ENCODE measurements at places on chromosomes 6 and 20.

- DNase-seq: no peak
Measured at GRCh38 chr6:21994821-21995220, 302.0 kb downstream of the PRL start.

DNA sequence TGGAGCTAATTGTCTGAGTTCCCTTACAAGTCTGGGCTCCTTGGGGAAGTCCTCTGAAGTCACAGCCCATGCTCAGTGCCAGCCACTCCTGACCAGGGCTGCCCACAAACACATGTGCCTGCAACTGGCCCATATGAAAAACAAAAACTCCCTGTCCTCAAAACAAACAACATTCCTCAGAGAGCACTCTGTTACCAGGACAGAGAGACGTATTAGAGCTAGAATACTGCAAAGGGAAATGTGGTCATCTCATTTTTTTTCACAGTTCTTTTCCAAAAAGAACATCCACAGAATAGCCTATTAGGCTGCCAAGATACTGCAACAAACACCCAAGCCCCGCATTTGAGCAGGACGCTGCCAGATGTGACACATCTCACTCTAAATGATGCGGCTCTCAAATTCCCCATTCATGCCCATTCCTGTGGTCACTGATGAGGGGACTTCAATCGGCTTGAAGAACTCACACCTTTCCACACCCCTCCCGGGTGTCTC is 71.1 kb downstream of the SLC22A23 start:
- DNase-seq: no peak

DNA sequence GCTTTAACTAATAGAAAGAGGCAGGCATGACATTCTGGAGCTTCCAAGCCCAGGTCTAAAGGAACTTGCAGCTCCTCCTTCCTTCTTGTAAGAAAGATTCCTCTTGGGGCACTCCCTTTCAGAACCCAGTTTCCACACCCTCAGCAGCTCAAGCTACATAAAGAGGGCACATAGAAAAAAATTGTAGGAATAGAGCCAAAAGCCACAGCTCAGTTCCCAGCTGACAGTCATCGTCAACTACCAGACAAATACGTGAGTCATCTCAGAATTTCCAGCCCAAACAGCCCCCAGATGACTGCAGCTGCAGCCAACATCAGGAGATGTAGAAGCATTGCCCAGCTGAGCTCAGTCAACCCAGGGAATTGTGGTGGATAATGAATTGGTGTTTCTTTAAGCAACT is 349.8 kb upstream of the ARID1B start:
- DNase-seq: no peak

- peak; percentile 45 for DNase-seq
Measured at GRCh38 chr6:55046869-55047422, 127.4 kb upstream of the HCRTR2 start.

- DNase-seq: no peak
Measured at GRCh38 chr6:127776320-127776719, 124.5 kb downstream of the THEMIS start.

- no peak for DNase-seq
Measured at GRCh38 chr6:82651845-82652335, 288.3 kb downstream of the TPBG start.

DNA sequence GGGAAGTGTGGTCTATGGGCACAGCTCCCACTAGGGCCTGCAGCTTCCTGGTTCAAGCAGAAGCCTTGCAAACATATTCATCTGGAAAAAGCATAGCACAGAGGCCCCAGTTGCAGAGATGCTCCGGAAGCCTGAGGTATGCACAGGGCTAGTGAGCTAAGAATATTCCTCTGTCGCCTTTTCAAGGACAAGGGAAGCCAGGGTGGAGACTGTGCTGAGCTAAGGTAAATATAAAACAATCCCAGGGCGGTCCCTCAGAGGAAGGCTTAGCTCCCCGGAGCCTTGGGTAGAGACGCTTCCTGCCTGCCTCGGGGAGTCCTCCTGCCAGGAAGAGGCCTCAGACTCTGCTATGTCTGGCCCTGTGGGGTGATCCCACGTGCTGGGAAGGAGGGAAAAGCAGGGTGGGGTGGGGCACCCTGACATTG is 134.8 kb upstream of the FOXA2 start:
- DNase-seq: no peak

DNA sequence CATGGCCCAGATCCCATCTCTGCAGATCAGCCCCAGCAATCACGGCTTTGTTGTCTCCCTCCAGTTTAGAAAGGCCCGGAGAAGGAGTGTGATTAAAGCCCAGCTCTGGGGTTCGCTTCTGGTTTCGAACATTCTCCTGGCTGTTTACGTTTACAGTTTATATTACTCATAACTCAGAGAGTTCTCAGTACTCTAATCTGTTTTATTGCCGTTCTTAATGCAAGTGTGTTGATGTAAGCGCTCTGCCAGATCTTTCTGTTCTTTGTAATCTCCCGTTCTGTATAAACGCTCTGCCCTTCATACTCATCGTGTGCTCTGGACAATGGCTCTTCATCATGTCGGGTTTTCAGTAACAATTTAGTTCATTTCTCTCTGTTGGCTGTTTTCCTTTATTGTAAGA is 118.0 kb upstream of the PRND start:
- no peak for DNase-seq

DNA sequence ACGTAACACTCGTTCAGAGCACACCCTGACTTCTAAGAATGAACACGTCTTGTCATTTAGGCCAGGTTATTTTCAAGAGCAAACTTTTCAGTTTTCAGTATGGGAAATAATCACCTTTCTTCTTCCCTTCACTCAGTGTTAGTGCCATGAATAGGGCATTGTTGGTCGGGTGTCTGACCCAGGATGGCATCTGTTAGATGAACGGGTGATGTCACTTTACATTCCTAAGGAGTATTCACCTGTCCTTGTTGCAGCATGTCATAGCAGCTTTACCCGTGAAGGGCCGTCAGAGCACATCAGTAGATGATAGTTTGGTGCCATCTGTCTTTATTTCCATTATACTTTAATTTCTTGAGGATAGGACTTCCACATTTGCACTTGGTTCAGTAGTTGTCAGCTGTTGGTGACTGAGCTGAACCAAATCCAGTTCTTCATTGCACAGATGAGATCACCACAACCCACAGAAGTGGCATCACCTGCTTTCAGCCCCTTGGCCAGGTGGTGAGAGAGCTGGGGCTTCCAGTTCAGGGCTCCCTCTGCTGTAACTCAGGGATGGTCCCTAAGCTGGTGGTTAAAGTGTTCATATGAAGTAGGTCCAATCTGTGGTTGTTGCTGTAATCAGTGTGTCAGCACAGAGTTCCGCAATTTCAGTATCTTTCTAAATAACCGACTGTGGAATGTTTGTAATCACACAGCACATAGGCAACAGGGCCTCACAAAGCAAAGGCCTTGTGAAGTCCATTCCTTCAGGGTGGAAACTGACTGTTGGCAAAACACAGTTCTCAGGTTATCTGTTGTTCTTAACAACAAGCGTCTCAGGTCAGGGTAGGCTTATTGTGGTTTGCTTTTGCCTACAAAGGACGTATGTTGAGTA is 68.2 kb downstream of the FAM120B start:
- DNase-seq: no peak

- no peak for DNase-seq
Measured at GRCh38 chr6:31040801-31041200, 30.5 kb downstream of the MUC22 start.

DNA sequence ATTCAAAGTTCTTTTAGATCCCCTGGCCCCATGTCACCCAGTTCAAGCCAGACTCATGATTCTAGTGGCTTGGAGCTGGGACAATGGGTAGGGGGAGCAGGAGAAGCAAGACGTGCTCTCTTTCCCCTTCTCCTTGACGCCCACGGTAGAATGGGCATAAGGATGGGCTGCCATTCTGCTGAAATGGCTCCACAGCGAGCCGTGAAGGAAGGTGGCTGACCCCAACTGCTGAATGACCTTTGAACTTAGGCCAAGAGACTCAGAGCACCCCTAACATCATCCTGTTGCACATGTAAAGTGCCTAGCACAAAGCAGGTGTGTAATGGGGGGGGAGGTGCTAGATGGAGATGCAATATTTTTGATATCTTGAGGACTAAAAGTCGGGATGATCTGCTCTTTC is 15.8 kb upstream of the PTPN1 start:
- no peak for DNase-seq

GRCh38 chr6:106626485-106626884 is 2.8 kb downstream of the RTN4IP1 start:
- no peak for DNase-seq

DNA sequence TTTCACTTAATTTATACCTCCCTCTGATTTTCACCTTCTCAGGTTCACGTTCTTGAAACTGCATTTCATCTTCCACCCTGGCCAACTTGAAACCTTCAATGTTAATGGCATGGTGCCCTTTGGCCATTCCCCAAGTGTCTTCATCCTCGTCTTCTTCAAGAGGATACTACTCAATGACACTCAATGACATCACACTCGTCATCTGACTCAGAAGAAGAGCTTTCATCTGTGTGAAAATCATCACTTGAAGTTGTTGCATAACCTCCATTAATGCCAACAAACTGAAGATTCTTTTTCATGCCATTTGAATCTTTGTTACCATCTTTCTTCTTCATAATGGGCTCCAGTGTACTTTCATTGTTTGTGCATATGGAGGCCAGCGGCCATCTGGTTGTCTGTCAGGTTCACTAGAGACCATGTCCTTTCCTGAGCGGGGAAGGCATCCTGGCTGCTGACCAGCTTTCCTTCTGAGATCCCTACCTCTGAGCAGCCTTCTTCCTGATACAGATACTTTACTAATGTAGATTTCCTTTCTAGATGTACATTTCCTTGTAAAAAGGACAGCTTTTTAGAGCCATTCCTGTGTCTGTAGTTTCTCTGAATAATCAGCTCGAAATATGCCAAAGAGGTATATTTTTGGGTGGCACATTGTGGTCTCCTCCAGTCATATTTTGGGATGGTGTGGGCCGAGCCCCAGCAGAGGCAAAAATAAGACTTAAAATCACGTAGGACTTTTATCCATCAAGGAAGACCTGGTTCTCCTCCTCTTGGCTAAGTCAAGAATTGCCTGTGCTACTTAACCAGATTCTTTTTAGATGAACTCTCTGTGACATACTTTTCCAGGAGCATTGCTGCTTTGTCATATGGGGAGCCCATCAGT is 21.3 kb downstream of the TRMT6 start:
- no peak for DNase-seq

DNA sequence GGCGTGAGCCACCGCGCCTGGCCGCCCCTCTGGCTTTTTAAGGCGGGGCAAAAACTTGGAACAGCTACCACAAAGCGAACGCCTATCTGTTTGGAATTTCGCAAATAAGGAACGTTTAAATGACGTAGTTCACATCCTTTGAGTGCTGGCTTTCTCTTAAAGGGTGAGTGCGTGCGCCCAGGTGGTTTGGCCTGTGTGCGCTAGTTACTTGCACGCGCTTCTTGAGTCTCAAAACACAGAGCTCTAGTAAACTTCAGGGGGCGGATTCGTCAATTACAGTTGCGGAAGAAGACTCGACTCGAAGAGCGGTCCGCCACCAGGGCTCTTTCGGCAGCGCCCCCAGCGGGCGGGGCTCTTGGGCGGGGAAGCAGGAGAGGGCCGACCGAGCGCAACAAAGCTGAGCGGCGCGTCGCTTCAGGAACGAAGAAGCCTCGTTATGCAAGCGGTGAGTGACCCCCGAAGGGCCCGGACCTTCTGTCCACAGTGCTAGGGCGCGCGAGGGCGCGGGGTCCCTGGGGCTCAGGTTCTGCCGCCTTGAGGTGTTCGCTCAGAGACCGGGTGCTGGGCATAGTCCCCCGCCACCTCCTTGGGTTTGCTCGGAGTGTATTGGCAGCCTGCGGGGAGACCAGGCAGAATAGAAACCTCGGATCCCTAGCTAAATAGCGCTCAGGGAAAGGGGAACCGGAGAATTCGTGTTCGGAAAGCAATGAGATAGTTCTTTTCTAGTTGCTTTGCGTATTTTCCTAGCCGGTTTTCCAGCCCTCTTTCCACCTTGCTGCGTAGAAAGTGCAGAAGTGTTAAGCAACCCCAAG is at the start of gene SYCP2L:
TSS of gene SYCP2L (plus strand) at position 362 of the 812 bp plus-strand sequence. CDS start at position 437, 75 bp downstream.
- no peak for DNase-seq

DNA sequence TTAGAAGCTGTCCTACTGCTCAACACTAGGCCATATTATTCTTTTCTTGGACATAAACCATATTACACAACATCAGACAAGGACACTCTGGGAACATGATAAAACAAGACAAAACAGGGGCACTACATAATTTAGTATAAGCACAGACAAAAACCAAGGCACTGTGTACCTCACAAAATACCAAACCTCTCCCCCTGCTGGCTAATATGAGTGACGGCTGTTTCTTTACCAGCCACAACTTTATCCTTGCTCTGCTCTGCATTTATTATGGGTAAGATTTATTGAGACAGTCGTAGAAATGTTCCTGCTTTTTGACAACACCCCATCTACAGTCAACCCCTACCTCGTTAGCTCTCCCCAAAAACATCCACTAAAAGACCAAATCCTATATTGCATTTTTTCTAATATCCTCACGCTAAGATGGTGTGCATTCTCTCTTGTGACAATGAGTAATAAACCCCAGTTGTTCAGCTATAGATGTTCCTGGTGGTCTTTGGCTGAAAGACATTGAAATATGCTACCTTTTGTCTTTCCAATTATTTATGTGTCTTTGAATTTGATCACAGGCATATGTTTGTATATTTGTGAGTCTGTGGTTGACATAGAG is 23.8 kb upstream of the POLR1H start:
- DNase-seq: no peak

DNA sequence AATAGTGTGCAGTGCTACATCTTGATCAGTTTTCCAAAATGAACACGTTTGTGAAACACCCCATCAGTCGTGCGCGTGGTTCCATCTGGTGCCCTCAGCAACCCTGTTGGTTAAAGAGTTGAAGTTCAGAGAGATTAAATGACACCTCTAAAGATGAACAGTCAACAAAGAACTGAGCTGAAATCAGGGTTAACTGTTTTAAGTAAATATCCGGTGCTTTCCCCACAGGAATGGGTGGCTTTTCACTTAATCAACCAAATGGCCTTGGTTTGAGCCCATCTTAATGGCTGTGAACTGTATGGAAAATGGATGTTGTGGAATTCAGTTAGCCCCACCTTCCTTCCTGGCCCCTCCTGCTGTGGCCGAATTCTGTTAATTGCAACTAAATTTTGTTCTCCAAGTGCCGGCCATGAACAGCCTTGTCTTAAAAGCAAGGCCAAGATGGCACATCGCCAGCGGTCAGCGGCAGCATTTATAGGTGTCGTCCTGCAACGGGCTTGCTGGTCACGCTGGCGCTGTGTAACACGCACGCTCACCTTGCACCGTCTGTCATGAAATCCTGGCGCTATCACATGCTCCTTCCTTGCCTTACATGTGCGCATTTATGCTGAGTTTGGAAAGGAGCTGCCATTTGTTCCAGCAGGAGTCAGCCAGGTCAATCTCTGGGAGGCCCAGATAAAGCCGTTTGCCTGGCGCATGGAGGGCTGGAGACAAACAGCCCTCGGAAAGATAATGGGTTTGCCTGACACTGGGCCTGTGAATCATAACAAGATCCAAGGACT is 164.5 kb downstream of the ERMARD start:
- no peak for DNase-seq
